Fibroblast of skin of scalp (primary cell): ENCODE measurements at places on chromosomes 3 and 15.

DNA sequence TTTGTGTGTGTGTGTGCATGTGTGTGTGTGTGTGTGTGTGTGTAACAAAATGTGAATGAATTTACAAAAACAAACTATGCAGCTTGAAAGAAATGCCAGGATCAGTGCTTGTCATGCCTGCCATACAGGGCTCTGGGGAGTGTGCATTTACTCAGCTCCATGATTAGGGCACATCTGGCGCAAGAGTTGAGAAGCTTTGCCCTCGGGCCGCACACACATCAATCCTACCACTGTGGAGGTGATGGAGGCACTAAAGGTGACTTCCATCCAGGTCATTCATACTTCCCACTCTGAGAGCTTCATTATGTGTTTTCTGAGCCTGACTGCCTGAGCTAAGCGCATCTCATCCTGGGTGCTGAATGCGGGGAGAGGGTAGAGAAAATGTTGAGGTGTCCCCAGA is 72.0 kb upstream of the ZBED2 start:
- DNase-seq: no peak

- no peak for DNase-seq
Observed at GRCh38 chr15:55820043-55820442, 77.1 kb upstream of the PRTG start.

DNA sequence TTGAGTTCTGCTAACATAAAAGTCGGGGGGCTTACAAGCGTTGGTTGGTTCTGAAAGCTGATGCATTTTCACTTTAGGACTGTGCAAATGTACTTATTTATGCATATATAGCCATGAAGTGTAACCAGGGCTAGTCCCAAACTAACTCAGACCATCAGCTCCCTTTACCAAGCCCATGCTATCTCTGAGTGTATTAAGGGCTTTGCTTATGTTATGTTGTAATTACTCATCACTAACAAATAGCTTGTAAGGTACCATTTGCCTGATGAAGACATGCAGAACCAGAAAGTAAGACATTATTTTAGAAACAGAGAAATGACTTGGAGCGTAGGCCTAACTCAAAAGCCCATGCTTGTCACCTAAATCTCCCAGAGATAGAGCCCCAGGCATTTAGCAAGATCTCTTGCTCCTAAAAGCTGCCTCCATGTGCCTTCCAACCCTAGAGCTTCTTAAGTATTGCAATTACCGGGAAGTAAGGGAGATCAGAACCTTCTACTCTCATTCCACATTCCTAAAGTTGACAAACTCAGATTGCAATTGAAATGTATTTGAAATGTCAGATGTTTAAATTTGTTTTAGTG is 362.9 kb upstream of the RBMS3 start:
- no peak for DNase-seq

GRCh38 chr15:56653787-56654186 is 79.5 kb downstream of the ZNF280D start:
- no peak for DNase-seq

GRCh38 chr3:14678015-14678503 is 3.1 kb downstream of the C3orf20 start:
- no peak for DNase-seq

GRCh38 chr3:31086698-31087097 is 192.2 kb upstream of the GADL1 start:
- DNase-seq: no peak

- DNase-seq: peak; percentile 53
Observed at GRCh38 chr3:38348903-38349302, 2.3 kb downstream of the XYLB start.

GRCh38 chr3:187740421-187741399 is 4.6 kb downstream of the BCL6 start:
- peak; percentile 74 for DNase-seq

DNA sequence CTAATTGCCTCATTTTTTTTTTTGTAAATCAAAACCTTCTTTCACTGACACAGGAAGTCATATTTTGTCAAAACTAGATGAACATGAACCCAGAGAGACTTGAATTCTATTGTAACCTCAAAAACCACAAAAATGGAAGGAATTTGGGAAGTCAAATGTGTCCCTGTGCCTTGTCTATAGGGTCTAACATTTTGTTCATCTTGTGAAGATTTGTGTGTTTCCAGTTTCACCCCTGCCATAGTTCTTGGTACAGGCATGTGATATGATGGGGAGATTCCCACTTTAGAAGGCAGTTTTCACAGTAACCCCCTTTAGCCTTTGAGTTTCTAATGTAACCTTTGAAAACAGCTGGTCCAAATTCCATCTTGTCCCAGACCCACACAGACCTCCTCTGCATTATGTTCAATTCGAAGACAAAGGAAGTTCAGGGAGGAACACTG is 318.5 kb upstream of the ADAMTS9 start:
- peak; percentile 93 for DNase-seq

DNA sequence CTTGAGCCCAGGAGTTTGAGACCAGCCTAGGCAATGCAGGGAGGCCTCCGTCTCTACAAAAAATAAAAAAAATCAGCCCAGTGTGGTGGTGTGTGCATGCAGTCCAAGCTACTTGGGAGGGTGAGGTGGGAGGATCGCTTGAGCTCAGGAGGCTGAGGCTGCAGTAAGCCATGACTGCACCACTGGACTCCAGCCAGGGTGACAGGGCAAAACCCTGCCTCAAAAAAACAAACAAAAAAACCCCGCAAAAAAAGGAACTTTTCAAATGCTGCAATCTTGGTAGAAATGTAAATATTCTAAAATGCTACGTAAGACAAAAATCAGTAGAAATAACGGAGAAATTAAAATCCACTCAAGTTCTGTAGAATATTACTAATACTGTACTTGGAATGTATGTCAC is 108.1 kb upstream of the MELTF start:
- no peak for DNase-seq

GRCh38 chr15:62572797-62573196 is 407.7 kb upstream of the C2CD4B start:
- no peak for DNase-seq

GRCh38 chr3:127822682-127823425 is 539 bp upstream of the MGLL start:
- DNase-seq: peak; percentile 34

GRCh38 chr3:33919312-33920120 is 121.1 kb downstream of the PDCD6IP start:
- DNase-seq: no peak

DNA sequence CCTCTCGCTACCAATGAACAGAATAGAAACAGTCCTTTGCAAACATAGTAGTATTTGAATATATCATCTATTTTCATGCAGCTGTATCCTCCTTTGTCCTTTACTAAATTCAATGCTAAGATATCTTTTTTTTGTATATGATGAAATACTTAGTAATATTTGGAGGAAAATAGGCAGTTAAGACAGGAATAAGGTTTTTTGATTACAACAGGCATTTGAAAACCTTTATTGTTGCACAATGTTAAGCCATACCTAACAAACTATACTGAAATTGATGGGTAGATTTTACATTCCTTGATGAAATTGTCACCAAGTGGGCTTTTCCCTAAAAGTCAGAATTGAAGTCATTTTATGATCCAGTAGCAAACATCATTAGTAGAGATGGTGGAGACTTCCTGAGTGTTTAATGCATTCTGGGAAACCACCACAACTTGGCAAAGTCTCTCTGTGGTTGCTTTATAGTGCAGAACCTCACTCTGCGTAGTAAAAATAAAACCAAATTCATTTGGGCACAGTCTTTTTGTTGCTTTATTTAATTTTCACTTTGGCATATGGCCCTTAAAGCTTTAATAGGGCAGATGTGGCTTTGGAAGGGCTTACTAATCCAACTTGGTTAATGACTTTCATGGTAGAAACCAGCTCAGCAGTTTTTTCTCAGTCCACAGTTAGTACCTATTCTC is 216.0 kb downstream of the DIPK2A start:
- peak; percentile 67 for DNase-seq

GRCh38 chr15:99718421-99718820 is 14.8 kb downstream of the LYSMD4 start:
- no peak for DNase-seq

- DNase-seq: no peak
Observed at GRCh38 chr3:82128271-82128670, 366.8 kb upstream of the GBE1 start.

DNA sequence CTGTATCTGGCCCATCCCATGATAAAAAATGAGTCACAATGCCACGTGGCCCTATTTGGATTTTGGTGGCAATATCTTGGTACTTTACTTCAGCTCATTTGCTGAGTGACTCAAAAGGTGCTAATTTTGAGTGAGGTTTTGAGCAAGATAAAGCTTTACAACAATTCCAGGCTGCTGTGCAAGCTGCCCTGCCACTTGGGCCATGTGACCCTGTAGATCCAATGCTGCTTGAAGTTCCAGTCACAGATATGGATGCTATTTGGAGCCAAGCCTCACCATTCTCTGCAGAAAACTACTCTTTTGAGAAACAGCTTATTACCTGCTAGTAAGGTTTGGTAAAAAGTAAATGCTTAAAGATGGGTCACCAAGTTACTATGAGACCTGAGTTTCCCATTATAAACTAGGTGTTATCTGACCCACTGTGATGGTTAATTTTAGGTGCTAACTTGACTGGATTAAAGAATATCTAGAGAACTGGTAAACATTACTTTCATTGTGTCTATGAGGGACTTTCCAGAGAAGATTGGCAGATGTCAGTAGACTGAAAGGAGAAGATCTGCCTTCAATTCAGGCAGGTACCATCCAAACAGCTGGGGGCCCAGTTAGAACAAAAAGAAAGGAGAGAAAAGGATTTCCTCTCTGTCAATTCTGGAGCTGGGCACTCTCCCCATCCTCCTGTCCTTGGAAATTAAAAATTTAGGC is 1083.9 kb downstream of the DIPK2A start:
- DNase-seq: no peak

DNA sequence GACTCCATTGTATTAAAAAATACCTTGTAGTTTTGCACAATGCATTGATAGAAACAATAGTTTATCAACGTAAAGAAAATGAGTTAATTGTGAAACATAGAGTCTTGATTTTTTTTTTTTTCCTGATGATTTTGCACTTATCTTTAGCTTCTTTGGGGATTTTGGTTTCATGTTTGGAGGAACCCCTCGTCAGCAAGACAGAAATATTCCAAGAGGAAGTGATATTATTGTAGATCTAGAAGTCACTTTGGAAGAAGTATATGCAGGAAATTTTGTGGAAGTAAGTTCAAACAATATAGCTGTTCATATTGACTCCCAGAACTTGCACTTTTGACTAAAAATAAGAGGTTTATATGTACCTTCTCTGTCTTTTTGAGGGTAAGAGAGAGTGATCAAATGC is 7.0 kb downstream of the DNAJB11 start:
- no peak for DNase-seq

- DNase-seq: no peak
Observed at GRCh38 chr3:196321162-196321561, 3.1 kb upstream of the DYNLT2B start.

- DNase-seq: no peak
Observed at GRCh38 chr15:101600035-101600434, 52.1 kb downstream of the TM2D3 start.

- DNase-seq: peak; percentile 26
Observed at GRCh38 chr15:68158046-68158628, 47.0 kb downstream of the CALML4 start.

DNA sequence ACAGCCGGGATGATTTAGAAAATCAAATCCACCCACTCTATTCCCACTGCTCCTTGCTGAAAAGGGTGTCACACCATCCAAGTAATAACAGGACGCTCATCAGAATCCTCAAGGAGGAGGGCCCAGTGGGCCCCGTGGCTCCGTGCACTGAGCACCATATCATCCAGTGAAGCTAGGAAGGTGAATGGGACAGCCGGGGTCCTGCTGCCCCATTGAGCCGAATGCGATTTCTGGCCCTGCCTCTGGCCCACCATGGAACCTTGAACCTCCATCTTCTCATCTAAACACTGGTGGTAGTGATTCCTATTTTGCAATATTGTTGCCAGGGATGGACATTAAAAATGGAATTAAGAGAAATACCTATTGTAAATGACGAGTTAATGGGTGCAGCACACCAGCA is 99.1 kb upstream of the SLC6A11 start:
- no peak for DNase-seq

DNA sequence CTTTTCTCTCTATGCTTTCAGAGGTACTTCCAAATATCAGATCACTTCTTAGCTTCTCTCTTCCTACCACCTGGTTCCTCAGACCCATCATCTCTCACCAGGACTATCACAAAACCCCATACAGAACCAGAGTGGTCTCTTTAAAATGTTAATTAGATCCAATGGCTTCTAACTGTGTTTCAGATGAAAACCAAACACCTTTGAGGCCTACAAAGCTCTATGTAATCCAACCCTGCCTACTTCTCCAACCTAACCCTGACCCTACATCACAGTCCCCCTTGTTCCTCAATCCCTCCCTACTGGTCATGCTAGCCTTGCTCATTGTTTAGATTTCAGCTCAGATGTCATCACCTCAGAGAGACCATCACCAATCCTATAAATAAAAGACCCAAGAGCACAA is 34.8 kb downstream of the SUMF1 start:
- DNase-seq: no peak

- no peak for DNase-seq
Observed at GRCh38 chr3:14141602-14142341, 16.9 kb downstream of the TMEM43 start.

DNA sequence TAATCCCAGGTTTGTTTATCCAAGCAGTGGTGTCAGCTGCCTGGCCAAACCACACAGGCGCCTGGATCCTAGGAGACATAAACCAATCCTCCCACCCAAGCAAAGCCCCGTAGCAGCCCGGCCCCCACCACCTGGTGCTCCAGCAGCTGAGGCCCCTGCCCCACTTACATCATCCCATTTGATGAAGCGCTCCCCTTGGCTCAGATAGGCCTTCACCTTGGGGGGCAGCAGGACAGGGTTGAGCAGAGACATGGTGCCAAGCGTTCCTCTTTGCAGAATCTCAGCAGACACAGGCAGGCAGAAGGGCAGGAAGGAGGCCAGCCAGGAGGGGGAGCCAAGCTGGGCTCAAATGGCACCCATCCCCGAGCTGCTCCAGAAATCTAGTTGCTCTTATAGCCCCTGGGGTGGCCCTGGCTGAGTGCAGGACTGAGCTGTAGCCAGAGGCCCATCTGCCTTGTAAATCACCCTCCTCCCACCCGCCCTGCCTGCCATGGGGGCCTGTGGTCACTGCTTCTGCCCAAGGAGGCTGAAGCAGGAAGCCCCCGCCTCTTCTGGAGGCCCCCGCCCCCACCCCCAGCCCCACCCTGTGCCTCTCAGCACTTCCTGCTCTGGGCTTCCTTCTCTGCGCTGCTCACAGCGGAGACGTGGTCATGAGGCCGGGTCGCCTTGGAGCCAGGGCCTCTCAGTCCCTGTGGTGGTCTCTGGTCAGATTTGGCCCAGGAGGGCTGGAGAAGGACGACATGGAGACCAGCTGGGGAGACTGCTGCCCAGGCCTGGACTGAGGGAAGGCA is at the start of gene PLCB2:
PLCB2 (minus strand) TSS at position 515 of the 791 bp plus-strand sequence; CDS start at position 252, 263 bp downstream.
- no peak for DNase-seq

GRCh38 chr3:71389911-71390573 is 193.5 kb downstream of the FOXP1 start:
- peak; percentile 74 for DNase-seq
